GM13977 (cell line): ENCODE measurements at places on chromosomes 1 and 21.

- no peak for DNase-seq
Observed at GRCh38 chr1:232307296-232308017, 322.5 kb downstream of the SIPA1L2 start.

GRCh38 chr1:177287994-177288393 is 117.2 kb downstream of the BRINP2 start:
- no peak for DNase-seq

- no peak for DNase-seq
Observed at GRCh38 chr1:52288286-52288685, 77.7 kb downstream of the CC2D1B start.

DNA sequence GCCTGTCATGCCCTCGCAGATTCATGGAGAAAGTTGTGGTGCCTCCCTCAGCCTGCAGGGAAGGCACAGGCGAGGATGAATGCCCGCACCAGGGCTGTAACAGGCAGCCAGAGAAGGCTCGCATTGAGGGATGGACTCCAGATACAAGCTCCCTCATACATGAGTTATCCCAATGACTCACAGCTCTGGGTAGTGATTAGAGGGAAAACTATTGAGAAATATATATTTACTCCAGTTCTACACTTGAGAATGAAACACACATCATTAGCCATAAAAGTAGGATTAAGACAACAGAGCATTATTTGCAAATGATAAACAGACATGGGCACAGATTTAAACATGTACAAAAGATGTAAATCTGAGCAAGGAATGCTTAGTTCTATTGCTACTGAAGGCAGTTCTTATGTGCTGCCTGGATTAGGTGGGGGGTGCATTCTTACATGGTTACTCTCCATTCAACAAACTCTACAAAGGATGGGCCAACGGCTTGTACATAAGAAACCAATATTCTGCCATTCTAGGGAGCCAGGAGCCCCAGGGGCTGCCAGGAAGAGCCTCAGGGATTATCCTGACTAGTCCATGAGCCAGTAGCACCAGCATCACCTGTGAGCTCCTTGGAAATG is 97.9 kb downstream of the CSMD2 start:
- DNase-seq = no peak

DNA sequence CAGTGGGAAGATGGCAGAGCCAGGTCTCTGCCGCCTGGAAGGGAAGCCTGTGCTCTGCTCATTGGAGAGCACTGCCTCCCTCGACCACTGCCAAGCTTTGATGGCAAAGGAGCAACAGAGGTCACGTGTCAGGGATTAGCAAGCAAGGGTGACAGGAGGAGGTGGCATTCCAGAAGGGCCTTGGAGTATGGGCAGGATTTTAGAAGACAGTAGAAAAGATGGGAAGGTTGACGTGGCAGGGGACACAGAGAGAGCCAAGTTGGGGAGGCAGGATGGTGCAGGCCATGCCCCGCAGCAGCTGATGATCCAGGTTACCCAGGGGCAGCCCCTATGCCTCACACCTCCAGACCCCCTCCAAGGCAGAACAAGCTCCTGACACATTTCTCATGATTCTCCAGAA is 21.9 kb upstream of the LBR start:
- DNase-seq = no peak

GRCh38 chr21:22955559-22955958 is 1957.3 kb downstream of the NCAM2 start:
- DNase-seq = no peak

GRCh38 chr1:220711056-220711809 is 21.1 kb downstream of the C1orf115 start:
- peak; percentile 46 for DNase-seq

DNA sequence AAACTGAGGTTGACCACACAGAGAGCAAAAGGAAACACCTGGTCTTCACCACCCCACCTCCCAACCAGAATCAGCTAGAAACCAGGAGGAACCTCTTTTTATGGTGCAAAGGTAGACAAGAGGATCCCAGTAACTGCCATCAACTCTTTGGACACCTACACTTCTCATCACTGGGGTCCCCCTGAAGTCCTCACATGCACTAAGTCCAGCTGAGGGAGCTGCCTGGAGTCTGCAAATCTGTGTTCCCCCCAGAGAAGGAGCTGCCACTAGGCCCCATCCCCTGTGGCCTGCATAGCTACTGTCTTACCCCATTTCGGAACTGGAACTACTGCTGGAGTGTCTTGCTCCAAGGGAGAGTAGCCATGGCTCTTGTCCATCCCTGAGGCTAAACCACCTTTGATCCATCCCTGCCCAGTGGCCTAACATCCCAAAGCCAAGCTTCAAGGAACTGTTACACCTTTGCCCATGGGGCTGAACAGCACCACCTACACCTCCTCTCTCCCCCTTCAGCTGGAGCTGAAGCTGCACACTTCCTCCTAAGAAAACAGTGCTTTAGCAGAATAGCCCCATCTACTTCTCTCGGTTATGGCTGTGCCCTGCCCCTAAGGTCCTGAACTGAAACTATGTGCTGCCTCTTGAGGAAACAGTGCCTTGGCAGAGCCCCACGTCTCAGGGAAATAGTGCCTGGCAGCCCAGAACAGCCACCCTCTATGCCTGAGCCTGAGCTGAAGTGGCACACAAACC is 85.4 kb upstream of the CD53 start:
- DNase-seq = no peak

DNA sequence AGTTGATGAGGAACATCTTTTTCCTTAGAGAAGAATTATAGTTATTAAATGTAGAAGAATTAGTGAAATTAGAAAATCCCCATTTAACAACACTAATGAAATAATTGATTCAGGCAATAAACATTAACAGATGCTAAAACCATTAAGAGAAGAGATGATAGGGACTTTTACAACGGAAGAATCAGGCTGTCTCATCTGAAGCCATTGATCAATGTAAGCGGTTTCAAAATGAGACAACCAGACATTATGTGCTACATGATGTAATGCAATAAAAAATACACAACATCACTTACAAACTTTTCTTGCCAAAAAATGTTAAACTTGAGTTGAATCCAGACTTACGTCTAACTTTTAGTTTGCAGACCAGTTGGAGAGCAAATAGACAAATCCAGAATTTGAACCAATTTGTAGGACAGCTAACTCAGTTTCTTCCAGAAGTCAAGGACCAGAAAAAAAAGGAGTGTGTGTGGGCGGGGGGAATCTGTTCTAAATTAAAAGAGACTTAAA is 165.4 kb upstream of the DPT start:
- no peak for DNase-seq

DNA sequence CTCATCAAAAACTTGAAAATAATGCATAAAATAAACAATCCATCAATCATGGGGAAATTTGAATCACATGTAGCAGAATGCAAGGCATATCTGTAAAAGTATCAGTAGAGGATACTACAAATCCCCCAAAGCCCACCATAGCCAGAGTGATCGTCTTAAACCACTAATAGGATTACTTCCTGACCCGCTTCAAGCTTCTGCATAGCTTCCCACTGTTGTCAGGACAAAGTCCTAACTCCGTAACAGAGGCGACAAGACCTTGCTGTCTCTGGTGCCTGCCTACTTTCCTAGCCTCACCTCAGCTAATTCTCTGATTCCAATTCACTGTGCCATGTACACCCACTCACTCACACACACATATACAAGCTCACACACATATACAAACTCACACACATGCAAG is 161.2 kb upstream of the NFIA start:
- no peak for DNase-seq
